NCI-H510A treated with DMSO at 0.1 percent for 48 hours (cell line): ENCODE measurements at places on chromosomes 3 and 15.

DNA sequence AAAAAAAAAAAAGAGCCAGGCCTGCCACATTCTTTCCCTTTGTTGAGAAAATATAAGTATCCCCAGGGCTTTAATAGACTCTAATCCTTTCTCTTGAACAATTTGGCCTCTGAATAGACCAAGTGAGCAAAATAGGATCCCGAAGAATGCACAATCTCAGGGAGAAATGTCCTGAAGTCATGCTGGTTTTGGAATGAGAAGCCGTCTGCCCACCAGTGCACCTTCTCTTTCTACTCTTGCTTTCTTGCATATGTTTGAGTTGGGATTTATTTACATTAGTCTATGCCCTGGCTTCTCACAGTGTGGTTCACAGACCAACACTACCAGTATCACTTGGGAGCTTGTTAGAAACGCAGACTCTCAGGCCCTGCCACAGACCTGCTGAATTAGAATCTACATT is 153.0 kb downstream of the ZNF621 start:
- DNase-seq, result no peak

GRCh38 chr3:14424711-14425580 is 22.5 kb downstream of the SLC6A6 start:
- peak; percentile 32 for DNase-seq

DNA sequence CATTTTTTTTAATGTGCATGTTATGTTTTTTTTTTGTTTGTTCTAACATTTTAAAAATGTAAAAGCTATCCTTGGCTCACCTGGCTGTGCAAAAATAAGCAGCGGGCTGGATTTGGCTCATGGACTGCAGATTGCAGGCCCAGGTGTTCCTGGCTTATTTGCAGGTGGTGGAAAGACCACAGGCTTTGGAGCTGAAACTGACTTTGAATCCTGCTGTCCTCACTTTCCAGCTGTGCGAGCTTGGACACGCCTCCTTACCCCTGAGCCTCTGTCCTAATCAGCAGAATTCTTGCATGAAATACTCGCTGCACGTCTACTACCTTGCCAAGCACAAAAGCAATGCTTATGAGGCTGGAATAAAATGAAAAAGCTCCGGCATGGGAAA is 188.7 kb upstream of the TPM1 start:
- peak; percentile 7 for DNase-seq

GRCh38 chr15:70589221-70589620 is 174.1 kb downstream of the UACA start:
- DNase-seq, result no peak

DNA sequence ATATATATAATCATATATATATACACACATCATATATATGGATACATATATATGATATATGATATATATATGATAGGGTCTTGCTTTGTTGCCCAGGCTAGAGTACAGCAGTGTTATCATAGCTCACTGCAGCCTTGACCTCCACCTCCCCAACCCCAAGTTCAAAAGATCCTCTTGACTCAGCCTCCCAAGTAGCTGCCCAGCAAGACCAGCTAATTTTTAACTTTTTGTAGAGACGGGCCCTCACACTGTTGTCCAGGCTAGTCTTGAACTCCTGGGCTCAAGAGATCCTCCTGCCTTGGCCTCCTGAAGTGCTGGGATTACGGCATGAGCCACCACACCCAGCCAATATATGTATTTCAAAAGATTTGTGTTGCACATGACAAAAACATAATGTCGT is 83.0 kb downstream of the TBL1XR1 start:
- no peak for DNase-seq

DNA sequence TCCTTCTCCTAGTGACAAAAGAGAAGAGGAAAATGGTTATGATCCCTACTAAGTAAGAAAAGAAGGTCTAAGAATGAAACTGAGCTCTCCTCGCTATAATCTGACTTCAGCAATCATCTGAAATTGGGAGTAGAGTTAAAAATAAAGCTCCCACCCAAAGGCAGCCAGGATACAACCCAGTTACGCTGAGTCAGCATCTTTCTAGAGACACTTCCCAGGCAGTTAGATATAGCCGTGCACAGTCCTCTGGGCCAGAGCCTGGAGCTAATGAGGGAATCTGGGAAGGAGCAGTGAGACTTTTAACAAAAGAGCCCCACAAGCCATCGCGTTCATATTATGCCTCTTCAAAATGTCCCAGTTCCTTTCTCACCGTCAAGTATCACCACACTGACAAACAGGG is 39.1 kb upstream of the SETMAR start:
- DNase-seq, result no peak

DNA sequence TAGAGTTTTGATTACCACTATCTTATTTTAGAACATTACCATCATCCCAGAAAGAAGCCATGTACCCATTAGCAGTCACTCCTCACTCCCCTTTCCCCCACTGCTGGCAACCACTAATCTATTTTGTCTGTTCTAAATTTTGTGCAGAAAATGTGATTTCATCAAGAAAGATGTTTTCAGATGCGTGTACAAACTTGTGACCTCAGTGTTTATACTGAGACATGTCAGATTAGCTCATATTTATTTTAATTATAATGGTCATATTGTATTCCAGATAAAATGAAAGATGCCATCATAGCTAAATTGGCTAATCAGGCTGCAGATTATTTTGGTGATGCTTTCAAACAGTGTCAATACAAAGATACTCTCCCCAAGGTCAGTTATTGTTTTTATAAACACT is 27.8 kb downstream of the PDCD6IP start:
- no peak for DNase-seq

DNA sequence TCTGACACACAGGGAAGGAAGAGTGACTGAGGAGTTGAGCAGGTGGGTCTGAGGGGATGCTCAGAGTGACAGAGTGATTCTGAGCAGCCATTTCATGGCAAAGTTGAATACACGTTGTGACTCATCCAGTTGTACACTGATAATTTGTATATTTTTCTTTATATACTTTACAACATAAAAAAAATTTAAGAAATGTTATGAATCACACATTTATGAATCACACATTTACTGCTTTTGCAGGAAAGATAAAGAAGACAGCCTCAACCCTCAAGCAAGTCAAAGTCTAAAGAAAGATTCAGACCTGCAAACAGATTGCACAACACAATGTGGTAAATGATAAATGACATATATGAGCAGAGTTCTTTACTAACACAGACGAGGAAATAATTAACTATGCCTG is 21.0 kb upstream of the CHMP2B start:
- DNase-seq, result no peak

DNA sequence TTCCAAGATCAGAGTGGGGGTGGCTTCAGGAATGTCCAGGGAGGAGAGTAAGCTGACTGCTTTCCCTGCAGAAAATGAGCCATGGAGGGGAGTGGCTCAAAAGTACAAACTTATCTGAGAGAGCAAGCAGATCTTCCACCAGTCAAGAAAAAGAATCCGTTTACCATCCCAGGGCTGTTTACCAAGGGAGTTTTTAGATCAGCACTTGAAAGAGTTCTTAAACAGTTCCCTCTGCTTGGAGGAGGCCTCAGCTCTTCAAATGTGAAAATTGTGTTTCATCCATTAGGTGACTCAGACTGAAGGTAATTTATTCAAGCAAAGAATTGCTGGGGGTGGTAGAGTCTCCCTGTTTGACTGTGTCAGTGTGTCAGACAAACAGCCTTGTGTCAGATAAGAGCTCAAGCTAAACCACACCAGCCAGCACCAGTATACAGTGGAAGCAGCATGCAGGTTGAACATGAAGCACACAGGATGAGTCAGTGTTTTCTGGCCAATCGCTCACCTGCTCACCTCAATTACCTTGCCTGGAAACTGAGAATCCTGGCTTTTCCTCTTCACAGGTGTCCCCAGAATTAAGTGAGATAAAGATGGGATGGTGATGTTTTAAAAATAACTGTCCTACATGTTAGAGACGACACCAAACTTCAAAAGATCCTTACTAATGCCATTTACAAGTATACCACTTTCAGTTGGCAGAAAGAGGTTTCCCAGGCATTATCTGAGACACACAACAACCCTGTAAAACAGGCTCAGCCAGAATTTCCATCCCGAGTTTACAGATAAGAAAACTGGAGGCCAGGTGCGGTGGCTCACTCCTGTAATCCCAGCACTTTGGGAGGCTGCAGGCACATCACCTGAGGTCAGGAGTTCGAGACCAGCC is 21.7 kb downstream of the SH3BP5 start:
- peak; percentile 95 for DNase-seq

DNA sequence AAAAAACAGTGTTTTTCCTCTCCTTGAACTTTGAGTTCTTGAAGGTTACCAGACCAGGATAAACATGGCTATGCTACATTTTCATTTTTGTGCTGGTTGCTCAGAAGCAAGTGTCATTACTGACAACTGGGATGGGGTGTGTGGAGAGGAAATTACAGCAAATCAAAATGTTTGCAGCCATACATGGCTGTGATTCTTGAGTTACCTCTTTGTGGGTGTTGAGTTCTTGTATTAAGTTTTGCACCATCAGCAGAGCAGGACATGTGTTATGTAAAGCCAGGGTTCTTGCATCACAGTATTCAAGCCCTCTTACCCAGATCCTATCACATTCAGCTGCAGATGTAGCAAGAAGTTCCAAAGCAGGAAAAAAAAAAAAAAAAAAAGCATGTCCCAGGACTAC is 53.9 kb upstream of the ATOSA start:
- no peak for DNase-seq

GRCh38 chr3:118544458-118544857 is 490.2 kb downstream of the IGSF11 start:
- no peak for DNase-seq

GRCh38 chr15:77002954-77003912 is 8.3 kb downstream of the PSTPIP1 start:
- DNase-seq, result no peak

DNA sequence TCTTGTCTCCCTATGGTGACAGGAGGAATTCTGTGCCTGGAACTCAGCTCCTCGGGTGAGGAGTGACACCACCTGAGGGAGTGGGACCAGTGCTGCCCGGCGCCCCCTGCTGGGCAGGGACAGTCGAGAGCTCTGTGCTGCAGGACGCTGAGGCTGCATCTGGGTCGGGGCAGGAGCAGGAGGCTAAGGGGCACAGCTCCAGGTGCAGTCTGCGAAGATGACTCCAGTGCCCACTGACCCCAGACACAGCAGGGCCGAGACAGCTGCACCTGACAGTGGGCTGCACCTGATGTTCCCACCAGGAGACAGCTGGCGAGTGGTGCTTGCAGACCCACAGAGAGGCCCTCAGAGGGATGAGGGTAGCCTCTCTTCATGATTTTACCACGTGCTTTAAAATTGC is 152.9 kb downstream of the ATP10A start:
- no peak for DNase-seq

- no peak for DNase-seq
Observed at GRCh38 chr15:47844437-47844836, 127.1 kb downstream of the SEMA6D start.

GRCh38 chr15:52466134-52466701 is 62.5 kb downstream of the MYO5A start:
- DNase-seq, result no peak

DNA sequence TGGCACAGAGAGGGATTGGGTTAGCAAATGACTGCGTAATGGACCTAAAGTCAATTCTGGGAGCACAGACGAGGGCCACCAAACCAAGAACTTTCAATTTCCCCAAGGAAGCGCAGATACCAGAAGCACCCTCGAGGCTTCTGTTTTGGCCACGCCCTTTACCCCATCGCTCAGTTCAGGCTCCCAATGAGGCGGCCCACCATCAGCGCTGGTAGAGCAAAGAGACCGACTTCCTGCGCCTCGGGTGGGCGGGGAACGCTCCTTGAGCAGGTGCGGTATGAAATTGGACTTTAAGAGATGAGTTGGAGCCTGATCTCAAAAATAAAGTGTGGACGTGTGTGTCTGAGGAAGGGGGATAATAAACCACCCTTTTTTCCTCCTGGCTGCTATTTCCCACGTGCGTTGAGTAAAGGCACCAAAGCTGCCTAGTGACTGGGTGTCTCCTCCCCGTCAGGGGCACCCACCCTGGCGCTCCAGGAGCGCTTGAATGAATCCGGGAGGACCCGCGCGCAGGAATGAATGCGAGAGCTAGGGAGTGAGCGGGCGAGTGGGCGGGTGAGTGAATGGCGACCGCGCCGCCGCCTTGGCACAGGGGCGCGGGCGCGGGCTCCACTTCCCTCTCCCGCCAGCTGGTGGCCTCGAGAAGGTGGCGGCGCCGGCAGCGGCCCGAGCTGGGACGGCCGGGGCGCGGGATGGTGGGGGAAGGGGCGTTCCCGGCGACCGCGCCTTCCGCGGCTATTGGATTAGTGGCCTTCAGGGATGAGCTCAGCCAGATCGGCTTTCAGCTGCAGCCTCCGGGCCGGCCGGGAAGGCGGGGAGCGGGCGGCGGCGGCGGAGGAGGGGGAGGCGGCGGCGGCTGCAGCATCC is at the start of gene SPSB4:
Gene SPSB4 (plus strand): TSS at position 772 of the 867 bp plus-strand sequence. CDS start 14,758 bp downstream, outside the sequence.
- peak; percentile 44 for DNase-seq

GRCh38 chr15:53448232-53449015 is 311.0 kb downstream of the WDR72 start:
- DNase-seq, result no peak

GRCh38 chr15:55402707-55403106 is 5.5 kb downstream of the CCPG1 start:
- no peak for DNase-seq

- no peak for DNase-seq
Observed at GRCh38 chr3:15645740-15646501, 44.4 kb downstream of the BTD start.

DNA sequence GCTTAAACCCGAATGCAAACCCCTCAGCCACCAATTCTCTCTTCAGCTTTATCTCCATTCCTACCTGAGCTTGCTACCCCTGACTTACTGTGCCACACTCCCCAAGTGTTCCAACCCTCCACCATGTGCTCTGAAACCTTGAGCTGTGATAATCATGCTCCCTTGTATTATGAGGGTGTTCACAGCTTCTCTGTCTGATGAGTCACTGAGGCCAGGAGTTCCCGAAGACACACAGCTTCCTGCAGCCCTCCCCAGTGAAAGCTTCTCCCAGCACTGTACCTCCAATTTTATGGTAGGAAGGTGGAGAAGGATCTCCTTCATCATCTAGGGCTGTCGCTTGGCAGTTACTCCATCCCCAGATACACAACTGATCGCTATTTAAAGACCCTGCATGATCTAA is 24.9 kb downstream of the STAC start:
- no peak for DNase-seq

DNA sequence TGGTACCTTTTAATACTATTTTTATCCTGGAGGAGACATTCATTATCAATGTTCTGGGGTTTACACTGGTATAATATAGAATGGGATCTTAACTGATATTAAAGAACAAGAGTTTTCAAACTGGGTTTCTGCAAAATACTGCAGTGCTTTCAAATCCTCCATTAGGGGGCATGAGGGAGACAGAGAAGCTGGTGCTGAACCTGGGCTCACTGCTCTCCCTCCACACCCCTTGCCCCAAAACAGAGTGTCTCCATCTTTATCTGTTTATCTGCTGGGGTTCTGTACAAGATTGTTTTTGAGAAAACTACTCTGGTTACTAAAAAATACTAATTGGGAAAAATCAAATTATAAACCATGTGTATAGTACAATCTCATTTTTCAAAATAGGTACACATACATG is 41.7 kb downstream of the CADPS start:
- DNase-seq, result no peak
